ENCODE measurements at places on chromosomes 1 and 21. TPM values are rescaled to one million over a fixed set of nuclear protein-coding genes. Genes with fewer than 3 reads are reported as not detected.

NMNAT2 gene
- 4.0 TPM for total RNA-seq

ACTL8 gene
- not detected for total RNA-seq

OR6N1 gene
- not detected for total RNA-seq

LCE1B gene
- total RNA-seq: not detected

CELA3B gene
- total RNA-seq: not detected

AIRE gene
- not detected for total RNA-seq

TLCD4 gene
- 15.4 TPM for total RNA-seq

TRNP1 gene
- 6.2 TPM for total RNA-seq

SPATA21 gene
- total RNA-seq: 3.1 TPM

- H3K4me3 ChIP-seq: no peak overlapping the region
- no peak overlapping the region for H3K27ac ChIP-seq
- no peaks in the 10 kb centered on the region for H3K27me3 ChIP-seq
- no peaks in the 10 kb centered on the region for H3K36me3 ChIP-seq
- no peak for DNase-seq
- H3K4me1 ChIP-seq: no peaks in the 10 kb centered on the region
These were observed 11.2 kb downstream of the KANK4 start for GRCh38 chr1:62307895-62308492.

- H3K4me3 ChIP-seq: no peak overlapping the region
- no peak overlapping the region for H3K27ac ChIP-seq
- DNase-seq: no peak
- no peaks in the 10 kb centered on the region for H3K27me3 ChIP-seq
- H3K36me3 ChIP-seq: no peaks in the 10 kb centered on the region
- H3K4me1 ChIP-seq: no peaks in the 10 kb centered on the region
These were observed 52.7 kb upstream of the COA6 start for GRCh38 chr1:234320549-234320948.

DNA sequence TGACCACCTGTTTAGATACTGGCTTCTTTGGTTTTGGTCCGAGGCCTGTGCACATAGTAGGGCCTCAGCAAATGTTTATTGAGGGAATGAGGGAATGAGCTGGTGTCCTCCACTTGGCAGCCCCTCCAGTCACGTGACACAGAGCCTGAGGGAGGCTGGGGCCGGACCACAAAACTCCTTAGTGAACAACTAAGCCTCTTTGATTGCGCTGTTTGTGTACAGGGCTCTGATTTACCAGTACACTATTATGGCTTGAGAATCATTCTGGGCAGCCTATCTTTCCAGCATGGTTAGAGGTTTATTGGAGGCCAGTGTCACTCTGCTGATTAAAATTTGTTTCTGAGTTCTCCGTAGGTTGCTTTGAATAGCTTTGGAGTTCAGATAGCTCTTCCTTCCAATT lies 10.2 kb upstream of the LRRN2 start:
- DNase-seq: no peak
- no peaks in the 10 kb centered on the region for H3K27me3 ChIP-seq
- H3K27ac ChIP-seq: no peak overlapping the region
- H3K4me1 ChIP-seq: no peaks in the 10 kb centered on the region
- H3K36me3 ChIP-seq: no peaks in the 10 kb centered on the region

DNA sequence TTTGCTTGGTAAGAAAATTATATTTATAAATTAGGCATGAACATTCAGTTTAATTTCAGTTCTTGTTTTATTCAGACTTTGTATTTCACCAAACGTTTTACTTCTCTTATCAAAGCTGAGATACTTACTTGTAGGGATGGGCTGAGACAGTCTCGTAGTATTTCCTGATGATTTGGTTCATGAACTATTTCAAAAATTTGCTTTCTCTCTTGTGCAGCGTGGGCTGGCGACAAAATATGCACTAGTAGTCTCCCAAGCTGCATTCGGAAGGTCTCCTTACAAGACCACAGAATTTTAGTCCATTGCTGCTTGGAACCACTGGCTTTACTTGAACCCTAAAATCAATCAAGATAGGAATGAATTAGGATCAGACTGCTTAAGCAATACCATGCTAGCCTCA lies 91.7 kb upstream of the GNG4 start:
- no peak overlapping the region for H3K27ac ChIP-seq
- no peaks in the 10 kb centered on the region for H3K4me1 ChIP-seq
- no peak for DNase-seq
- H3K36me3 ChIP-seq: no peaks in the 10 kb centered on the region
- no peaks in the 10 kb centered on the region for H3K27me3 ChIP-seq

- no peak overlapping the region for H3K4me3 ChIP-seq
- H3K27ac ChIP-seq: no peak overlapping the region
- peaks cover 9% of the 10 kb centered on the region for H3K36me3 ChIP-seq
- DNase-seq: no peak
- H3K27me3 ChIP-seq: no peaks in the 10 kb centered on the region
- no peaks in the 10 kb centered on the region for H3K4me1 ChIP-seq
These were observed 44.8 kb downstream of the TMCC2 start for GRCh38 chr1:205272536-205272935.

GRCh38 chr1:212760126-212760823 lies 31.3 kb downstream of the NSL1 start:
- H3K36me3 ChIP-seq: no peaks in the 10 kb centered on the region
- no peaks in the 10 kb centered on the region for H3K27me3 ChIP-seq
- H3K27ac ChIP-seq: no peak overlapping the region
- no peaks in the 10 kb centered on the region for H3K4me1 ChIP-seq

DNA sequence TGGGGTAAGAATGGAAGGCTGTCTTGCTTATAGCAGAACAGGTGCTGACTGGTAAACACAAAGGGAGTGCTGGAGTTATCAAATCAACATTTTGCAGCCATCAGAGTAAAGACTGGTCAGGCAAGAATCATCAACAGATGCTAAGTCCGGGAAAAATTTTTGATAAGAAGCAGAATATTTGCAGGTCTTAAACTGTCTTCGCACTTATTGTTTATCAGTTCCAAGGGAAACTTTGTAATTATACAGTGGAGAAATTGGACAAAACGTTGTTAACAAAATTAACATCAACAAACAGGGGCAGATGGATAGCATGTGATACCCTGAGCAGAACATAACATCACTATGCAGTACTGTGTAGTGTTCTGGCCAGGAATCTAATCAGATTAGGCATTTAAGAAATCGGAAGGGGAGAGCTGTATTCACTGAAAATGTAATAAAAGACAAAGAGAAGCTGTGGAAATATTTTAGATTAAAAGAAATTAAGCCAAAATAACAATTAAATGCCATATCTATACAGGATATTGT lies 127.1 kb downstream of the DAB1 start:
- DNase-seq: no peak
- no peaks in the 10 kb centered on the region for H3K36me3 ChIP-seq
- H3K4me1 ChIP-seq: no peaks in the 10 kb centered on the region
- no peak overlapping the region for H3K4me3 ChIP-seq

DNA sequence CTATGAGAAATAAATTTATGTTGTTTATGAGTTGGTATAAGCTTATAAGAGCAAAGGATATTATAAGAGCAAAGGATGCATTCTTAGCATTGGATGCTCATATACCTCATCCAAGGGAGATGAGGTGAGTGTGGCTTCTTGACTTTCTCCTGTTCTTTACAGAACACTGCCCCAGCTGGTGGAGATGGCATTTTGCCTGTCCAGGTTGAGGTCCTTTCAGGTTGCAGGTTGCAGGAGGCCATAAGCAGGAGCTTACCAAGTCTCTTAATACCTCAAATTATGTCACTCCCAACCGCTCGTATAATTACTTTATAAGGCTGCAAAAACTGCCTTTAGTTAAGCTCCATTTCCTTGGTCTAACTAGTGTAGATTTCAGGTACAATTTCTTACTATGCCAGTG lies 66.7 kb downstream of the RPE65 start:
- no peak overlapping the region for H3K27ac ChIP-seq
- no peak overlapping the region for H3K4me3 ChIP-seq
- no peaks in the 10 kb centered on the region for H3K27me3 ChIP-seq
- no peaks in the 10 kb centered on the region for H3K36me3 ChIP-seq

DNA sequence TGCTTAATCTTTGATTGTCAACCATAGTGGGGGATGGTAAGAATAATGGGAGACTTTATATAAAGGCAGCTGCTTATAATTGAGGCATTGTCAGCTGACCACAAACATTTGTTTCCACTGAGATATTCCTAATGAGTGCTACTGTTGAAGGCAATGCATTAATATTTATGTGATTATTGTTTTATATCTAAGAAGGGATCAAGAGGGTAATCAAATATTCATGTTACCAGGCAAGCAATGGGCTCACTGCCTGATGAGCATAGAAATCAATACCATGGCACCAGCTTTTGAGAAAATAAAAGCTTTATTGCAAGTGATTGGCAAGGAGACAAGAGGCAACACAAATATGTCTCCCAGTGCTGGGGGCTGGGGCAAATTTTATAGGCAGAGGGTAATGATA lies 706.7 kb upstream of the ADAMTS5 start:
- no peaks in the 10 kb centered on the region for H3K27me3 ChIP-seq
- DNase-seq: no peak
- no peak overlapping the region for H3K4me3 ChIP-seq
- no peaks in the 10 kb centered on the region for H3K4me1 ChIP-seq

GRCh38 chr1:167110586-167110985 lies 16.7 kb downstream of the STYXL2 start:
- no peaks in the 10 kb centered on the region for H3K36me3 ChIP-seq
- H3K4me3 ChIP-seq: no peak overlapping the region
- DNase-seq: no peak

DNA sequence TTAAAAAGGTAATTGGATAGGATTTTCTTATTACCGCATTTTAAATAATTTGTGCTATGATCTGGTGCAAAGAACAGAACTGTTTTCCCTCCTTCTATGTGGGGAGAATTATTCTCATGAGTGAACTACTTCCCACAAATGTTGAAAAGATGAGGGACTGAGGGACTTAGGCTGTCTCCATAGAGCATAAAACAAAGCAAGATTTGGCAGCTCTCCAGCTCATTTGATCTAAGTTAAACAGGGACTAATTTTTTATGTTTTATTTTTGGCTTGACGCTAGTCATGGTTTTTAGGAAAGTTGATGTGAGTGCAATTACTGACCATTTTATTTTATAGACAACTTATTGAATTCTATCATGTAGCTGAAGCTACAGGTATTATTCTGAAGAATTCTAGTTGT lies 362.3 kb downstream of the HLX start:
- no peaks in the 10 kb centered on the region for H3K36me3 ChIP-seq
- no peak for DNase-seq
- no peaks in the 10 kb centered on the region for H3K27me3 ChIP-seq
- H3K4me1 ChIP-seq: no peaks in the 10 kb centered on the region
- no peak overlapping the region for H3K27ac ChIP-seq
- H3K4me3 ChIP-seq: no peak overlapping the region

GRCh38 chr21:32455548-32455947 lies 43.0 kb downstream of the EVA1C start:
- no peak overlapping the region for H3K4me3 ChIP-seq
- no peak overlapping the region for H3K27ac ChIP-seq
- peaks cover 5% of the 10 kb centered on the region for H3K36me3 ChIP-seq

DNA sequence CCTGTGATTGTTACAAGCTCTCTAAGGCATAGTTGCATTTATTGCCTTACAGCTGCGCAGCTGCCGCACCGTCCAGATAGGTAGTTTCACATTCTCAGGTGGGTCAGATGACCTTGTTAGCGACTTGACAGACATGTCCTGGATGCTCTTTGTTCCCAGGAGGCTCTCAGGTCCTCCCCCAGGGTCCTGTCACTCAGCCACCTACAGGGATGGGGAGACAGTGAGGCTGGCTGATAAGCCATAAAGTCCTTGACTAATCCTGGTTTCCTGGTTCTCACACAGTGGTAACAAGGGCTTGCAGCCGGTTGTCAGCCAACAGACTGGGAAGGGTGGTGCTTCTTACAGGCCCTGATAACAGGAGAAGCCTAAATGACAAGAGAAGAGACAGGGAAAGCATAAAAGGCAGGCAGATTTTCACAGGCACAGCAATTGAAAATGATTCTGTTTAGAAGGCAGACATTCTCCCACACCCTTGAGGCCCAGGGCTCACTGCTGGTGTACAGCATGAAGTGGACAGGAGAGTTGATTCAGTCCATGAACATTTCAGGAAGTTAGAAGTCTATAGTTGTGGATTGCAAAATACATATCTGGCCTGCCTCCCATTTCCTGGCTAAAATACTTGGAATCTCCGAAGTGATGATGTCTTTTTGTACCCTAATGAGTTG lies 2.9 kb downstream of the ARF1 start:
- no peaks in the 10 kb centered on the region for H3K27me3 ChIP-seq
- H3K4me1 ChIP-seq: peaks cover 69% of the 10 kb centered on the region
- DNase-seq: no peak
- H3K4me3 ChIP-seq: no peak overlapping the region

GRCh38 chr1:172378109-172378760 lies 42.2 kb upstream of the C1orf105 start:
- no peaks in the 10 kb centered on the region for H3K4me1 ChIP-seq
- no peak for DNase-seq

- no peak for DNase-seq
- H3K4me3 ChIP-seq: no peak overlapping the region
- H3K27ac ChIP-seq: no peak overlapping the region
- H3K4me1 ChIP-seq: no peaks in the 10 kb centered on the region
- no peaks in the 10 kb centered on the region for H3K36me3 ChIP-seq
These were observed 640.4 kb downstream of the USP25 start for GRCh38 chr21:16370186-16370585.

GRCh38 chr21:42622284-42622683 lies 31.1 kb upstream of the PDE9A start:
- DNase-seq: no peak
- no peak overlapping the region for H3K27ac ChIP-seq
- H3K4me3 ChIP-seq: no peak overlapping the region
- no peaks in the 10 kb centered on the region for H3K4me1 ChIP-seq

- no peaks in the 10 kb centered on the region for H3K27me3 ChIP-seq
- H3K4me3 ChIP-seq: no peak overlapping the region
- H3K36me3 ChIP-seq: no peaks in the 10 kb centered on the region
These were observed 111.8 kb upstream of the PALMD start for GRCh38 chr1:99533909-99534637.

- no peaks in the 10 kb centered on the region for H3K36me3 ChIP-seq
- no peak overlapping the region for H3K27ac ChIP-seq
- no peak for DNase-seq
- no peaks in the 10 kb centered on the region for H3K4me1 ChIP-seq
- H3K4me3 ChIP-seq: no peak overlapping the region
These were observed 1.5 kb downstream of the CA6 start for GRCh38 chr1:8947127-8947691.

- H3K27me3 ChIP-seq: no peaks in the 10 kb centered on the region
- DNase-seq: no peak
- no peak overlapping the region for H3K4me3 ChIP-seq
- no peaks in the 10 kb centered on the region for H3K36me3 ChIP-seq
These were observed 240.3 kb downstream of the VAV3 start for GRCh38 chr1:107724648-107725047.

- no peaks in the 10 kb centered on the region for H3K36me3 ChIP-seq
- H3K4me1 ChIP-seq: peaks cover 7% of the 10 kb centered on the region
- no peak for DNase-seq
- no peak overlapping the region for H3K4me3 ChIP-seq
- no peak overlapping the region for H3K27ac ChIP-seq
- no peaks in the 10 kb centered on the region for H3K27me3 ChIP-seq
These were observed 36.9 kb upstream of the QSOX1 start for GRCh38 chr1:180117764-180118116.
